ENCODE measurements at places on chromosomes 5 and 9.

GRCh38 chr9:127119320-127119709 is 3.1 kb downstream of the ANGPTL2 start:
- no peak for DNase-seq

DNA sequence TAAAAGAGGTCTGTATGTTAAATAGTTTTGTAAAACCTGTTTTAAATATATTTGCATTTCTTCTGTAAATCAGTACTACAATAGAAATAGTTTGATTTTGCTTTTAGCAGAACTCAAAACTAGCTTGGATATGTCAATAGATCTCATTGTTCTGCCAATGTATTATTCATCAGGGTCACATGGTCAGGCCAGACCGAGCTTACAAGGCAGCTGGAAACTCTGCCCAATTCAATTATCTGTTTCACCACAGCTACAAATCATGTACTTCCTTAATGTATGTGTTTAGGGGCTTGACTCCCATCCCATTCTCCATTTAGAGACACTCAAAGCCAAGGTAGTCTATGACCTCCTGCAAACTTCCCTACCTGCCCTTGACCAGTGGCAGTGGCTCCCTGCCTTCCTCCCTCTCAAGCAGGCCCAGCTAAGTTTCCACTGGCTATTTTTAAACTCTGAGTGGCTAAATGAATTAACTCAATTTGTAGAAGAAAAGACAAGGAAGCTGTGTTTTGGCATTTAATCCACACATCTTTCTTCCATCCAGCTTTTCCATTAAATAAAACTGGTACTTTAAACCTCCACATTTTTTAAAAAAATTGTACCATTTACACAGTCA is 46.4 kb upstream of the SELENOP start:
- DNase-seq: no peak

DNA sequence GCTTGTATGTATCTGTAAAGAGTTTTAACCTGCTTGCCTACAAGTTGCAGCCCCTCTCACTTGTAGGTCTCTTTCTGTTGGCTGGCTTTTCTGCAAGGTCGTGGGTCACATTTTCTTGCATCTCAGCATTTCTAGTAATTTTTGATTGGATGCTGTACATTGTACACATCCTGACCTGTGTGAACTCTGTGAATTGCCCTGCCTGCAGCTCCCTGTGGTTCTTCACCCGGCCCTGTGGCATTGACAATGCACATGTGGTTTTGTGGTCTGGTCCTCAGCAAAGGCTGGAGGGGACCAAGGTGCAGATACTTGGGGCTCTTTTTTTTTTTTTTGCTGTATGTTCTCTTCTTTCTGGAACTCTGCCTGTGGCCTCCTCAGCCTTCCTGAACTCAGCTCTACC is 53.6 kb downstream of the WNK2 start:
- no peak for DNase-seq

GRCh38 chr5:1278656-1279442 is 16.0 kb downstream of the TERT start:
- no peak for DNase-seq

DNA sequence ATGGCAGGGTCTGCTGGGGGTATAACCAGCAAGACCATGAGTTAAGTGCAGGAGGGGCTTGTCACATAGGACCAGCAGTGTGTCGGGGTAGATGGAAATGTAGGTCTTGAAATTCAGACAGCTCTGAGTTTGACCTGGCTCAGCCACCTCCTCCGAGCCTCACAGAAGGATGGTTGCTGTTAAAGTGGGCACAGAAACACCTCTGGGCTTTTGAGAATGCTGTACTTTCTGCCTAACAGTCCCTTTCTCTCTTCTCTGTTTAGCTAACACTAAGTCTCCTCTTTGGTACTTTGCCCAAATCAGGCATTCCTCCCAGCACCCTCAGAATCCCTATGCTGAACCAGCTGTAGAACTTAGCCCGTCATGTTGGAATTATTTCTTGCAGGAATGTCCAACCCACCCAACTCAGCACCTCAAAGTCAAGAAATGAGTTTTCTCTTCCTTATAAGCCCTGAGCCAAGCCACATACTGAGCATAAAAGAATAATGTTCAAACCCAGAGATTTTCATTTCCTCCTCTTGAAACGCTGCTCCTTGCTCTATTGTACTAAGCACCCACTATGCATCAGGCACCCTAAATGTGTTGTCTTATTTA is 41.7 kb upstream of the MATR3 start:
- no peak for DNase-seq

GRCh38 chr9:84310883-84311282 is 29.7 kb downstream of the SLC28A3 start:
- DNase-seq: no peak

DNA sequence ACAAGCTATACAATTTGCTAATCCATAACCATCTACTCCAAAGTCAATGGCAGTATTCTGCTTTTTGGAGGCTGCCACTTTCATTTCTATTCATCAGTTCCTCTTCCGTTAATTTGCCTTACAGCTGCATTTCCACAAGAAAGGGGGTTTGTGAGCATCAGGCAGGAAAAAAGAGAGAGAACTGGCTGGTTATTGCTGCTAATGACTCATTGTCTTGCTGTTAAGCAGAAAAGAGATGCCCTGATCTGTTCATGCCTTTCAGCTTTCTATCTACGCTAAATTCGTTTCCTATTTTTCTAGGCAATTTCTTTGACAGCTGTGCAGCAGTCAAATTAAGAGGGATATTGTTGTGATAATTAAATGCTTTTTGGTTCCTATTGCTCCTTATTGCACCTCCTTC is 65.9 kb upstream of the GNAQ start:
- DNase-seq: no peak

All from activated naive CD4-positive, alpha-beta T cell (primary cell).